ENCODE measurements at places on chromosomes 7 and 10.

DNA sequence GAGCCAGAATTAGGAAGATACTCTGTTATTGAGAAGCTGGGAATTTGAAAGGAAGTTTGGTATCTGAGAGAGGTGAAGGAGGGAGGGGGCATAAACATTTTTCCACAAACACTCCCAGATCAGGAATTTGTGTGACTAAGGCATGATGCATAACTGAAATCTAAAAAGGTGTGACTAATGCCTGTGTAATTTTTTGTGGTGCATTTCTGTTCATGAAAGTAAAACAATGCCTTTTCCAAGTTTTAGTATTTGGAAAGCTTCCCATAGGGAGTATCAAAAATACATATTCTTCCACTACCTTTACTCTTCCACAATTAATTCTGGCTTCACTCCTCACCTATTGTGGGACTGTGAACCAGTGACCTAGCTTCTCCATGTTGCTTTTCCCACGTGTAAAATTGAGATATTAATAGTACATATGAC is 56.4 kb upstream of the CAV2 start:
- no peak for DNase-seq

GRCh38 chr7:151011097-151011409 is 13.2 kb downstream of the ATG9B start:
- DNase-seq = no peak

GRCh38 chr7:3980300-3980643 is 679.2 kb downstream of the SDK1 start:
- DNase-seq = no peak

GRCh38 chr7:155820246-155820645 is 8.0 kb upstream of the SHH start:
- no peak for DNase-seq

- peak; percentile 83 for DNase-seq
These were observed 72.1 kb upstream of the LYZL2 start for GRCh38 chr10:30701451-30702173.

DNA sequence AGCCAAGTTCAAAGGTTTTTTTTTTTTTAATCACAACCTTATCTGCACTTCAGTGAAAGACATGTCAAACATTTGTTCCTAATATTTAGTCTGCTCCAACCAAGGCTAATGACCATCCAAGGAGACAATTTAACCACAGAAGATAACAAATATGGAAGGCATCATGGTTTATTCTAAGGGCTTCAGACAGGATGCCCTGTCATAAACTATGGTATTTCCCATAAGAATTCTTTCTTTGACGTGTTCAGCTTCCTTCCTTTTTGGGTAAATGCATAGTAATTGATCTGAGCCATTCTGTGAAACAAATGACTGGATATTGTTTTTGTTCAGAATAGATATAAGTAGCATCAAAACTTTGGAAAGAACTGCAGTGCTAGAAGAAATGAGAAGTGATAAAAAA is 326.5 kb upstream of the AOAH start:
- DNase-seq = no peak

GRCh38 chr10:50567384-50567783 is 56.4 kb downstream of the SGMS1 start:
- DNase-seq = no peak

DNA sequence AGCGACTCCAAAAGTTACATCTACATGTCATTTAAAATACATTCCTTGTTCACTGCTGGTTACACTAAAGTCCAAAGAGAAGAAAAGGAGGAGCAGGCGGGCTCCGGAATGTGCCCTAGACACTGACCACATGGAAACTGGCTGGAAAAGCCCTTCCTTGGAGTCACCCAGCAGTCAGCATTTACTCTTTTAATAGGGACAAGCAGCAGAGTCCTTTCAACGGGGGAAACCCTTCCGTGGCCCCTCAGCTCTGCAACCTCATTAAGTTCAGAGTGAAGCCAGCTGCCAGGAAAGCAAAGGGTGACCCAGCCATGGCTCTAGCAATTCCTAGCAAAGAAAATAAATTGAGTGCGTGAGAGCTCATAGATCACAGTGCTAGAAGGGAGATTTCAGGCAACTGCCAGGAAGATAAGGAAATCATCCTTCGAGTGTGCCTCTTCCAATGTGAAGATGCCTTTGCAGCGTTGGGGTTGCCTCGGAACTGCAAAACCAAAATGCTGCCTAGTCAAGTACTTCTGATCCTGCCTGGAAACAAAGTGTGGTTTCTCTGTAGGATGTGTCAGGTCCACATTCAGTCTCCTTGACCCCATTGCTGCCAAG is 101.6 kb downstream of the SORBS1 start:
- DNase-seq = no peak

GRCh38 chr7:117008886-117009531 is 55.7 kb downstream of the ST7 start:
- DNase-seq = no peak

DNA sequence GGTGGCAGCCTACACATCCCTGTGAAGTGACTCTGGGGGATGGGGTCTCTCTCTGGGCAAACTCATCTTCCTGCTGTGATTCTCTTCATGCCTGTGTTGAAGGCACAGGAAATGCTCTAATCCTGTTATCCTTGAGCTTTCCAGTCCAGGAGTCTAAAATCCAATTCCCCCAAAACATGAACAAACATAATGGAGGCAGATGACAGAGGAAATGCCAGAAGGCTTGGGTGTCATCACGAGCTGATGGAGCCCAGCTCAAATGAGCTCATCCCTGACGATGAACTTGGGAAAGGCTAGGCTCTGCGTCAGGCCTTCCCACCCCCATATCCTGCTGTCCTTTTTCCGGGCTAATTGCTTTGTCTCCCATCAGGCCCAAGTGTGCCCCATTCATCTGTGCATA is 165.9 kb upstream of the PODXL start:
- no peak for DNase-seq

DNA sequence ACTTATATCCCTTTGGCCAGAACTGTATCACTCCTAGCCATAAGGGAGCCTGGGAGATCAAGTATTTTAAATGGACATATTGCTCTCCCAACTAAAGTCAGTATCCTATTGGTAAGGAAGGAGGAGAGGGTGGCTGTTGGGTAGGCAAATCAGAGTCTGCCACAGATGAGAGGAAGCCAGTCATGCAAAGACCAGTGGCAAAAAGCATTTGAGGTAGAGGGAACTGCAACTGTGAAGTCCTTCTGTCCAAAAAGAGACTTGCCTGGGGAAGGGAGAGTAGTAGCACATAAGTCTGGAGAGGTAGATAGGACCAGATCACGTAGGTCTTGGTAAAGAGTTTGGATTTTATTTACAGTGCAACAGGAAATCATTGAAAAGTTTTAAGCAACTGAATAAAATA is 8.8 kb upstream of the CCNJ start:
- DNase-seq = no peak

DNA sequence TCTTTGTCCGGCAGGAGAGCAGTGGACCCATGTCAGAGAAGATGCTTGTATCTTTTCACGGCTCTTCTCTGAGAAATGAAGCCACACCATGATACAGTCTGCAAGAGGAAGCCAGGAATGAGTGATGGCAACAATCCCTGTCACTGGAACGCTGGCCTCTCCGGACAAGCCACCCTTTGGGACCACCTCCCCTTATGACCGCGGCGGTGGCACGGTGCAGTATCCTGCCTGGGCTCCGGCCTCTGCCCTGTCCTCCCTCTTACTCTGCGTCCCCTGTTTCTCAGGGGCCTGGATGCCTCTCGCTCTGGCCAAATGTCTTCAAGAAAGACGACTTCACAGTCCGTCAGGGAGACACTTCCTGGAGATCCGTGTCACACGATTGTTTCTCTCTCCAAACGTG is 370.5 kb downstream of the ZNF716 start:
- no peak for DNase-seq

- no peak for DNase-seq
These were observed 175.5 kb upstream of the ITGB1 start for GRCh38 chr10:33133557-33133956.

DNA sequence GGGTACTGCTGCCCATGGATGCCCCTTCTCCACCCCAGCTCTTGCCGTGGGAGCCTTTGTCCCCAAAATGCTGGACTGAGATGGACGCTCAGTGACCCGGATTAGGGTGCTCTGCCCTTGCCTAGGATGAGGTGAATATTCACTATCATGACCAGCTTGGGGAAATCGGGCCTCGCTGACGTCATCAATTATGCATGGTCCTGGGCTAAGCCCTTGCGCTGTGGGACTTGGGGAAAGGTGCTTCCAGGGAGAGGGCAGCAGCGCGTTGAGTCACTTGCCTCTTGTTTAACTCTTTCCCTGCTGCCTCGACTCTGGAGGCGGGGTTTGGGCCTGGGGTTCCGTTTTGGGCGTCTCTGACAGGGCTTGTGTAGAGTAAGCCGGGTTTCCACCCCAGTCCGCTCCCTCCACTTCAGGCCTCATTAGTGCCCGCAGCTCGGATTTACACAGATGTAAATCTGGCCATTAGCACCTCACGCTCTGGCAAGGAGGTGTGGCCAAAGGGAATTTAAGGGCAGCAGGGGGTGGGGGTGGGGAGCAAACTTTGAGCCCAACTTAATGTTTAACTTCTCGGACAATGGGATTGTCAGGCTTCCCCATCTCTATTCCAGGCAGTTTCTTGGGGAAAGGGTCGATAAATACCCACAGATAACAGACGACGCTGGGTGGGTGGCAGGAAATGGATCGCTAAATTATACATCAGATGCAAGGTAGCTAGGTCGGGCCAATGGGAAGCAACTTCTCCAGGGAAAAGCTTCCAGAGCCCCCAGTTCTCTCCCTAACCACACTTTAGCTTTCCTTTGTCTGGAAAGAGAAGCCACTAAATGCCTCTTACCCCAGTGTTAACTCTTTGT is 51.3 kb upstream of the TCF7L2 start:
- DNase-seq = no peak

DNA sequence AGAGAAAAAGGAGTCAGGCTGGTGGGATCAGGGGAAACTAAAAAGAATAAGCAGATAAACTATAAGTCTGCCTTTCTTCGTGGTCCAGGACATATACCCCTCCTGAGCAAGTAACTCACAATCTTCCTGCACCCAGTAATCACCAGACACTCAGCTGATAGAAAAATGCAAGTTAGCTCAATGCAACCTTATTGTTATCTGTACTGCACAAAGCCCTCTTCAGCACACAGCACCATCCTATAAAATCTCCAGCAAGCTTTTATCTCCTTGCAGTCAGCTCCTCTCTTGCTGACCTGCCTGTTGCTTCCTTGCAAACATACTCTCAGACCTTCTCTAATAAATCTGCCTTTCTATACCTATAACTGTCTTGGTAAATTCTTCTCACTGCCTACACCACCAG is 6.7 kb downstream of the SLC37A3 start:
- no peak for DNase-seq

- DNase-seq = no peak
These were observed 1.9 kb downstream of the VTI1A start for GRCh38 chr10:112448888-112449287.

GRCh38 chr7:28509251-28510025 is 97.1 kb downstream of the CREB5 start:
- no peak for DNase-seq
